ENCODE measurements at places on chromosomes 16 and 17. TPM values are rescaled to one million over a fixed set of nuclear protein-coding genes. Genes with fewer than 3 reads are reported as not detected.

DNA sequence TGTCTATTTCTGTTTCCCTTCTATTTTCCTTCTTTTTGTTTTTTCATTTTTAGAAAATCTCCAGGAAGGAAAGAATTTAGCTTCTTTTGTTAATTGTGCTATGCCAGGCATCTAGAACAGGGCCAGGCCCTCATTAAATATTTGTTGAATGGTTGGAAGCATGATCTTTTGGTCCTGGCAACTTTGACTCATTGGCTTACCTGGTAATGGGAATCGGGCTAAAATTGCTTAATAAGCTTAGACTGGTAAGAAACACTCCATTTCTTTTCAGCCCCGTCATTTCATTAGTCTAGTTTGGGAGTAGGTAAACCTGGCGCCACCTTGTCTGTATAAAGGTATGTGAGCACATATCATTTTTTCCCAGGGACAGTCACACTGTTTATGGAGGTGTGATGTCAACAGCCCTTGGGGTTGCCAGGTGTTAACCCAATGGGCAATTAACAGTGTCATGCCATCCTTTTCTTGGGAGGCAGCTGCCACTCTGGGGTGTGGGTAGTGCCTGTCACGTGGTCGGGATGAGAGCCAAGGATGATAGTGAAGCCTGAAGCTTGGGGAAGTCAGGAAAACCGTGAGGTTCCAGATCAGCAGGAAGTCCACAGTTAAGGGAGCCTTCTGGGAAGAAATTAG lies 9.5 kb upstream of the NDEL1 start:
- DNase-seq, result no peak

CD300LB gene
- total RNA-seq, result not detected

DNA sequence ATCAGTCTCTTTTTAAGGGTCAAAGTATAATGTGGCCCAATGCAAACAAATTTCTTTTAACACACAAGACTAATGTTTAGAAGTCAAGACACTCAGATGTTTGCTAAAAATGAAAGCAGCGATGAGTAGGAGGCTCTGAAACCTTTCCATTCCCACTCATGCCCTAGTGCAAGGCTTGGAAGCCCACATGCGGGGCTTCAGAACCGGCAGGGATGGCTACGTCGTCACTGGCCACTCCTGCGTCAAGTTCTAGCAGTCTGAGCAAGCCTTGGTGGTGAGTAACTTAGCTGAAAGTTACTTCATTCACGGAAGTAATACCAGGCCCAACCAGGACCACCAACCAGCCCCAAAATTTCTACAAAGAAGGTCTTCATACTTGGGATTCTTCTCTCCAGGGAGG lies 14.8 kb upstream of the TMED6 start:
- DNase-seq, result no peak

TBC1D26 gene
- 0.14 TPM for total RNA-seq

All from astrocyte (in vitro differentiated cells and primary cell).